Type B pancreatic cell (in vitro differentiated cells): ENCODE measurements at places on chromosomes 7 and 10. TPM values are rescaled to one million over a fixed set of nuclear protein-coding genes. Genes with fewer than 3 reads are reported as not detected.

Gene AQP1
- 1.7 and 6.0 TPM in 2 replicates for total RNA-seq

- no peak for DNase-seq
Measured at GRCh38 chr7:132240262-132240661, 336.0 kb downstream of the PLXNA4 start.

GRCh38 chr7:148382596-148382995 lies 208.0 kb upstream of the C7orf33 start:
- no peak for DNase-seq

- no peak for DNase-seq
Measured at GRCh38 chr10:5040781-5041470, 37.3 kb upstream of the AKR1C2 start.

DNA sequence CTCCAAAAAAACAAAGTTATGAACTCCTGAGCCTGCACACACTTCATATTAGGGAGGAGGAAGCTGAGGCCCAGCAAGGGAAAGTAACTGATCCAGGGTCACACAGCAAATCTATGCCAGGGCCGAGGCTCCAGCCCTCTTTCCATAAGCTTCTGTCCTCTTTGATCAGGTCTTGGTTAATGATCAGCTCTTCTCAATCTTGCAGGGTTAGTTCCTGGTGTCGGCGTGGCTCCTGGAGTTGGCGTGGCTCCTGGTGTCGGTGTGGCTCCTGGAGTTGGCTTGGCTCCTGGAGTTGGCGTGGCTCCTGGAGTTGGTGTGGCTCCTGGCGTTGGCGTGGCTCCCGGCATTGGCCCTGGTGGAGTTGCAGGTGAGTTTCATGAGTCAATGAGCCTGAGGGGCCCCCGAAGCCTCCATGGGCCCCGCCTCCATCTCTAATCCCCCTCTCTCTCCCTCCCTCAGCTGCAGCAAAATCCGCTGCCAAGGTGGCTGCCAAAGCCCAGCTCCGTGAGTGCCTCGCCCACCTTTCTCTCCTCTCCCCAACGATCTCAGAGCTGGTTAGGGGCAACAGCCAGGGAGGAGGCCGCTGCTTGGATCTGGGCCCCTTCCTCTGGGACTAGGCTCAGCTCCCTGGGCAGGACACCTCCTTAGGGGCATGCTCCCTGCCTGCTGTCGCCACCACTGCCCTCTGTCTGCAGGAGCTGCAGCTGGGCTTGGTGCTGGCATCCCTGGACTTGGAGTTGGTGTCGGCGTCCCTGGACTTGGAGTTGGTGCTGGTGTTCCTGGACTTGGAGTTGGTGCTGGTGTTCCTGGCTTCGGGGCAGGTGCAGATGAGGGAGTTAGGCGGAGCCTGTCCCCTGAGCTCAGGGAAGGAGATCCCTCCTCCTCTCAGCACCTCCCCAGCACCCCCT lies 23.7 kb upstream of the LIMK1 start:
- DNase-seq: no peak

DNA sequence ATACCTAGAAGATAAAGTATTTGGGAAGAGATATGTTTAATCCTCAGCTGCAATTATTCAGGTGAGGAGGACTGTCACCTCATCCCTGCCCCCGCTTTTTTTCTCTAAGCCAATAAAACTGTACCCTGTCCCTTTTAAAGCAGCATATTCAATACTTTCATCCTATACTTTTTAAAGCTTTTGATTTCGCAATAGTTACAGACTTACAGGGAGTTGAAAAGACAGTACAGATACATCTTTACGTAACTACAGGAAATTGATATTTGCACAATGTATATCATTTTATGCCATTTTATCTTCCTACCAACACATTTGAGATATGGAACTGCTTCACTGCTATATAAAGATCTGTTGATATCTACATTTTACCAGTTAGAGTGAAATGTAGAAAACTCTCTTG lies 47.6 kb downstream of the STK17A start:
- no peak for DNase-seq
